ENCODE measurements at places on chromosomes 2 and 18.

GRCh38 chr2:212066546-212066945 lies 472.1 kb downstream of the ERBB4 start:
- DNase-seq = no peak

DNA sequence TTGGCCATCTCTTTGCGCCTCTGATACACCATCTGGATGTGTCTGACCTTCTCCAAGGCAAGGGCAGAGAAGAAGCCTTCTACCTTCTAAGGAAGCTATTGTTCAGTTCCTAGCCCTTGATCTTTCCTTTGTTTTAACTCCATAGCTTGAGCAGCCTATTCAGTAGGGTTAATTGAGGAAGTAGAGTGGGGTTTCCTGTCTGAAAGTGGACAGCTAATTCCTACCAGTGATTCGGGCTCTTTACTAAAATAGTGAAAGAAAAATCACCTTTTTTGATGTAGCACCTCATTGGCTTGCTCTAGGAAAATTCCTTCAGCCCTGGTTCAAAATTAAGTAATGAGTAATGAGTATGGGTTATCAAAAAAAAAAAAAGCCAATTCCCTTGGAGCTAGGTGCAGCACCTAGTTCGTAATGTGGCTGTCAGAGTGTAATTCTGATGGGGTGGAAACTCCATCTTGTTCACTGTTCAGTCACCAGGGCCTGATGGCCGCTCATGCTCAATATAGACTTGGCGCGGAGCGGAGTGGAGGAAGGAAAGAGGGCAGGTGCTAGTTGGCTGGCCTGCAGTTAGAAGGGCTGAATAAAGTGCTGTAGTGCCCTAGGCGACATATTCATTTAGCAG lies 2.9 kb upstream of the MGAT5 start:
- no peak for DNase-seq

GRCh38 chr2:61962095-61962984 lies 56.9 kb downstream of the COMMD1 start:
- DNase-seq = no peak

DNA sequence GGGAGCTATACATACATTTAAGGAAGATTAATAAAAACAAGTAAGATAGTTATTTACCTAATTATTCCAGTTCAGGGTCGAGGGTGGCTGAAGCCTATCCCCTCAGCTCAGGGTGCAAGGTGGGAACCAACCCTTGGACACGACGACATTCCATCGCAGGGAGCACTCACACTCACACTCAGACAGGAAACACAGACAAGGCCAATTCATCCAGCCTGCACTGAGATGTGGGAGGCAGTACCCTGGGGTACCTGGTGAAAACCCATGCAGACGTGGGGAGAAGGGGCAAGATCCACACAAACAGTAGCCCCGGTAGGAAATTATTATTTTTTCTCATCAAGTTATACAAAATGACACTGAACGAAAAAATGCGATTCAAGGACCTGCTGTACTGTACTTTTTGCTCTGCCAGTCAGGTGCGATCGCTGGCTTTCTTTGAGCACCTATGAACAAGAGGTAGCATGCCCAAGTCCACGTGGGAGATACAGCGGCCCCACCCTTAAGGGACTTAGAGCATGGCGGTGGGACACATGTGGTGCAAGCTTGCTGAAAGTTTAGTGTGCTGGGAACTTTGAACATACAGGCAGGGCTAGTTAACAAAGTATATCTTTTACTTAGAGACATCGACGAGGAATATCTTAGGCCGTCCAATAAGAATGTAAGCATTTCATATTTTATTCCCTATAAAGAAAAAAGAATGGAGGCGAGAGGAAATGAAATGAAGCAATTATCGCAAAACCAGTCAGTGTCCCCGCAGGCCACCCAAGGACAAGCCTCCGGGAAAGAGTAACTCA lies 624 bp downstream of the METTL8 start:
- peak; percentile 14 for DNase-seq

DNA sequence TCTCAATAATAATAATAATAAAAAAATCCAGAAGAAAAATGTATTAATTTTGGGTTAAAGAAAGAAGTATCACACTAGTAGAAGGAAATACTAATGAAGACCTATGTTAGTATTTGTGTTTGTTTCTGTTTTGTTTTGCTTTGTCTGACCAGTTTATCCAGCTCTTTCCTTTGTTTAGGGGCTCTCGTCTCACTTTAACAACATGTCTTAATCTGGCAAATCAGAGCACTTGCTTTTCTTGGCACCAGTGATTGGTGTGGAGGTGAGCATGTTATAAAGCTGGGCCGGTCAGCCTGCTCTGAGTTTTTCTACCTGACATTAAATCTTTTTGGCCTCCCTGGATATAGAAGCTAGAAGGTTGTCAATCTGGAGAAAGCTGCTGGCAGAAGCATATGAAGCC lies 15.1 kb upstream of the MEX3C start:
- DNase-seq = no peak

DNA sequence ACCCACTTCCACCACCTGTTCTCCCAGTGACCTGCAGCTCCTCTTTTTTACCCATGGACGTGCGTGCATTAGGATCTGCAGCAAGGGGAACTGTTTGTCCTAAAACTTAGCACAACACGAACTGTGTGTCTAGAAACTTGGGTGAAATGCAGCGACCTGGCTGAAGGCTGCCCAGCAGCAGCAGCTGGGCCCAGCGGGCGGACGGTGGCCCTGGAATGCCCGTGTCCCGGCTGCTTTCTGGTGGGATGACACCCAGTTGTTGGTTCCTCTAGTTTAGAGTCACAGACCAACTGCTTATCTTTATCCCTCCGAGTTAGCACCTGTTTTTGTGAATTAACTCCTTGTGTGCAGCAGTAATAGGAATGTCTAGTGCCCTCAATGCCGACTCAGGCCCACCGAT lies 61.9 kb upstream of the PXDN start:
- DNase-seq = no peak

DNA sequence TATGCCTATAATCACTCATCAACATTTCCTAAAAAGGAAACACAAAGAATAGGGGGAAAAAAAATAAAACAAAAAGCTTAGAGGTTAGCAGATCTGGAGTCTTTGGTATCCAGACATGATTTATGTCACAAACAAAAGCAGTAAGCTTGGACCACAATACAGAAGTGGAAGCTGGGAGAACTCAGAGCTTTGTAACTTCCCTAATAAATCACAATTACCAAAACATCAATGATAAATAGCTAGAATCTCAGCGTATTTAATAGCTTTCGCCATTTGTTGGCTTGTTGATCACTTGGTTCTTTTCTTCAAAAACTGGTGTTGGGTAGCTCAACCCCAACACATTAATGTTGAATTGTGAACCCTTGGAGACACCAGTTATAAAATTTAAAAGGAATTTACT lies 392.5 kb downstream of the IRS1 start:
- no peak for DNase-seq

GRCh38 chr18:36889742-36890141 lies 60.8 kb downstream of the KIAA1328 start:
- no peak for DNase-seq

DNA sequence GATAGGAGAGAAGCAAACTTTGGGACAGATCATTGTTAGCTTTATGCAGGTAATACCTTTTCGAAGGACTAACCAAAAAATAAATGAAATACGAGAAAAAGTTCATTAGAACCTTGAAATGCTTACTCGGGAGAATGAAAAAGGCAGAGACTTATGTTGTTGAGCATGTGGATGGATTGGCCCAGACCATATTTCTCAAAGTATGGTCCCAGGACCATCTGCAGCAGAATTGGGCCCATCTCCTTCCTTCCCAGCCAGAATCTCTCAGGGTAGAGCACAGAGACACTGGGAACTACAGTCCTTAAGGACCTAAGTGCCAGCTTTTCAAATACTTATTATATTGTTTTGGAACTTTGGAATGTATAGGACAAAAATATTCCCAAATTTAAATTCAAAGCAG lies 50.8 kb downstream of the KCTD18 start:
- no peak for DNase-seq

DNA sequence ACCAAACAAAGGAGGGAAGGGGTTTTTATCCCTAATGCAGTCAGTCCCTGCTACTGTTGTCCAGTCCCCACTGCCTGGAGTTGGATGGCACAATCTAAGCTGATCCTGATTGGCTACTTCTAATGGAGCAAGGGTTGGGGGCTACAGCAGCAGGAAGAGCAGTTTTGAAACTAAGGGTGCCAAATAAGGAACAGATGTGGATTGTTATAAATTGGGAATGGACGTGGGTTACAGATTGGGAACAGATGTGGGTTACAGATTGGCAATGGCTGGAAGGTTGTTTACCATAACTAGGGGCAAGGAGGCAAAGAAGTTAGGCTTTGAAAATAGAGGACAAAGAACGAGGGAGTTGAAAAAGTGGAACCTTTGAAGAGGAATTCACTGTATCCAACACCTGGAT lies 16.0 kb upstream of the PROM2 start:
- DNase-seq = no peak

- DNase-seq = no peak
These were observed 100.1 kb upstream of the ARHGAP15 start for GRCh38 chr2:143029141-143029540.

GRCh38 chr18:34844732-34845459 lies 134.8 kb downstream of the DTNA start:
- DNase-seq = no peak

GRCh38 chr18:79400591-79401381 lies 5.1 kb downstream of the NFATC1 start:
- DNase-seq = peak; percentile 80

- DNase-seq = no peak
These were observed 392.1 kb upstream of the RAB12 start for GRCh38 chr18:8217051-8217564.

GRCh38 chr2:1480671-1481076 lies 67.4 kb downstream of the TPO start:
- no peak for DNase-seq

DNA sequence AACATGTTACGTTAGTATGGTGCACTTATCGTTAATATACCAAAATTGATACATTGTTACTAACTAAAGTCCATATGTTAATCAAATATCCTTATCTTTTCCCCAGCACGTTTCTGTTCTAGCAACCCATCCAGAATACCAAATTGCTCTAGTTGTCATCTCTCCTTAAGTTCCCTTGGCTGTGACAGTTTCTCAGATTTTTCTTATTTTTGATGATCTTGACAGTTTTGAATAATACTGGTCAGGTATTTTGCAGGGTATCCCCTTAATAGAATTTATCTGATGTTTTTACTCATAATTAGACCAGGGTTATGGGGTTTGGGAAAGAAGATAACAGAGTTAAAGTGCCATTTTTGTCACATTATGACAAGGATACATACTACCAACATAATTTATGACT lies 47.8 kb downstream of the TFPI start:
- DNase-seq = no peak

DNA sequence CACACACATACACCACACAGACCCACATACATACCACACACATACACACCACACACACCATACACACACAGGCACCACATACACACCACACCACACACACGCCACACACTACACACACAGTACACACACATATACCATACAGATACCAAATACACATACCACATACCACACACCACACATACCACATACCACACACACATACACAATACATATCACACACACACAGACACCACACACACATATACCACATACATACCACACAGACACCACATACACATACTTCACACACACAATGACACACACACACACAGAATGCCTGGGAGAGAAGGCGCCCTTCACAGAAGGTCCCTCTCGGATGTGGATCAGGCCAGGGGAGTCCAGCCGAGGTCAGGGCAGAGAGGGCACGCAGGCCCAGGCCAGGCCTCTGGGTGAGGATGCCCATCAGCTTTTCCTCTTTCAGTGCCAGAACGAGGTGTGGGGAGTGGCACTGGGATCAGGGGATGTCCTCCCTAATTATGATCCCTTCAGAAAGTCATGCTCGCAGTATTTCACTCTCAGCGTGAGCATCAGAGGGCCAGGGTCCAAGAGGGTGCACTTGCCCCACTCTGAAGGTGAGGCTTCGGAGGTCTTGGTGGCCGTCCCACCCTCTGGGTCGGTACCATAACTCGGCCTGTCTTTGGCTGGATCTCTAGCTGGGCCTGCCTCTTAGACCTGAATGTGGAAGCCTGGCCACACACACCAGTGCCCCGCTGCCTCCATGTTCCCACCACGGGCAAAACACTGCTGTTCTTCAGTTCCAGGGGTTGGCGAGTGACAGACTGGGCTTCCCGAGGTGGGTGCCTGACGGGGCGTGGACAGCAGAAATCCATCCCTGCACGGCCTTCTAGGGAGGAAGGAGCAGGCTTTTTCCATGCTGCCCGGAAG lies 70.6 kb upstream of the ODC1 start:
- DNase-seq = no peak

DNA sequence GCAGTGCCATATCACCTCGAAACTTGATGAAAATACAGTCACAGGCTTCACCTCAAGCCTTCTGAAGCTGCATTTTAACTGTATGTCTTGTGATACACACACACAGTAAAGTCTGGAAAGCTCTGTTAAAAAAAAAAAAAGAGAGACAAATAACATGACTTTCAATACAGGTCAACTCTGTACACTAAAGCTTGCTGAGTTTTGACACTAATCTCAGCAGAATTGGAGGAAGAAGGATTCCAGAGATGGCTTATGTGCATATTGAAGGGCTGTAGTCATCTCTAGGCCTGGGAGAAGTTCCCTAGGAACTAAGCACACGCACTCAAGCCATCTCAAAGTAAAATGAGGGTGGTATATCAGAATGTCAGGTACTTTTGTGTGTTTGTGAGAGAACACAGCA lies 875.1 kb downstream of the EPHA4 start:
- no peak for DNase-seq

DNA sequence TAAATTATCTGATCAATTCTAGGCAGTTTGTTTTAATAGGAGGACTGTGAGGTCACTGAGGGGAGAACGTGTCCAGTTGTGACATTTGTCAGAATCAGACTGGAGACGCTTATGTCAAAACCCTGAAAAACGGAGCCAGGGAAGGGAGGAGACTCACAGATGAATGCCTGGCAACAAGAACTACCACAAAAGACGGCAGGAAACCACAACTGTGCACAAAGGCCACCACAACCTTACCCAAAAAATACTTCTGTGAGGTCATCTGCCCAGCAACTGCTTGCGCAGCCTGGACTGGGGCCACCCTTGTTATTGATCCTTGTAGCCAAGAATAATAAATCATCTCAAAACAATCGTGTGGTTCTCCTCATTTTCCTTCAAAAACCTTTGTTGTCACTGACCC lies 173.0 kb upstream of the ALKAL2 start:
- no peak for DNase-seq

- DNase-seq = no peak
These were observed 92.1 kb downstream of the TMEM18 start for GRCh38 chr2:584863-585823.

Data from iPS-NIHi11 (cell line).